DMS79 treated with DMSO at 0.1 percent for 48 hours (cell line): ENCODE measurements at places on chromosomes 5 and 9.

DNA sequence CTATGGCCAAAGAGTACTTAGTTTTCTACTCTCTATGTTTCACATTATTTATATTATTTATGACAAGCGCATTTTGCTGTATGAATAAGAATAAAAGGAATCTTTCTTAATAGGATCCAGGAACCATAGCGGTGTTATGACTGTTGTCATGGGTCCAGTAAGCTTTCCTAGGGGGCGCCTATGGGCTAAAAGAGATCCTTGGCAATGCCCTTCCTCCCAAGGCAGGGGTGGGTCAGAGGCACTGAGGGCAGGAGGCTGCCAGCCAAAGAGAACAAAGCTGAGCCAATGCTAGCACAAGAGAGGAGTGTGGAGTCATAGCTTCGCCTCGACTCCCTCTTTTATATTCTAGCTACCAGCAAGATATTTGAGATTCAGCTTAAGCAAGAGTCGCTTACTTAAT is 98.4 kb upstream of the GNAQ start:
- DNase-seq: no peak

- no peak for DNase-seq
These were observed 203.4 kb downstream of the EFNA5 start for GRCh38 chr5:107467137-107467932.

DNA sequence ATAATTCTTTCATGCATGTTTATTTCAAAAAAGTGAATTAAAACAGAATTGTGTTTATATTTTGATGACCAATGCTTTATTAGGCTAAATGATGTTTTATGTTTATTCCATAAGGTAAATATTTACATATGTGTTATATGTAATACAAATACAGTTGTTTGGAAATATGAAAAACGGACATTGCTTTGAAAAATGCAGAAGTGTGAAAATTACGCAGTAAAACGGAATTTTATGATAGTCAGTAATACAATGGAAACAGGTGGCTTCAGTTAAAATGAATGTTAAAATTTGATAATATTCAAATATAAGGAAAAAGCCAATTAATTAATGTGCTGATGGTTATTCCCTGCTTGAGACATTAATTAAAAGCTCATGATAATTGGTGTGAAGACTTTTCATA is 1633.8 kb downstream of the MAT2B start:
- no peak for DNase-seq

- no peak for DNase-seq
These were observed 7.8 kb downstream of the FAM81B start for GRCh38 chr5:95398989-95399388.

- no peak for DNase-seq
These were observed 380.2 kb upstream of the ZNF462 start for GRCh38 chr9:106482733-106483132.

- no peak for DNase-seq
These were observed 521.2 kb downstream of the IRX1 start for GRCh38 chr5:4116834-4117233.

- DNase-seq: no peak
These were observed 308.0 kb upstream of the NREP start for GRCh38 chr5:112064956-112065355.

DNA sequence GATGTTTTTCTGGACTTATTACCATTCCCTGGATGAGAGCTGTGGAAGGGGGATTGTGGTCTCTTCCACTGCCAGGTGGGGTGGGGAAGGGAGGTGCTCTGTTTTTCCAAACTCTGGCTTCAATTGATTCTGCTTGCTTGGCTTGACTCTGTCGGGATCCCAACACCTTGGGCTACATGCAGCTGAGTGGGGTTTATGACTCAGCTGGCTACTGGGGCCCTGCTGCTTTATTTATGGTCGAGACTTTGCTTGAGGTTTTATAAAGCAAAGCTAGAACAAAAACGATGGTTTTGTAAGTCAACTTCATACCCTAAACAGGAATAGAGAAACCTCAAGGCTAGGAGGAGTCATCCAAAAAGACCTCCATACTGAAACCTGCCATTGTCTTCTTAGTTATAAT is 76.3 kb downstream of the AOPEP start:
- no peak for DNase-seq

GRCh38 chr5:134477462-134478245 is 47.8 kb upstream of the JADE2 start:
- DNase-seq: no peak

- DNase-seq: no peak
These were observed 396.0 kb downstream of the MLLT3 start for GRCh38 chr9:20226345-20226744.
